ENCODE measurements at places on chromosomes 6 and 20.

GRCh38 chr20:62752671-62753501 is 43.4 kb upstream of the MRGBP start:
- no peak for DNase-seq

- DNase-seq, result no peak
Observed at GRCh38 chr6:12336121-12336971, 46.2 kb downstream of the EDN1 start.

DNA sequence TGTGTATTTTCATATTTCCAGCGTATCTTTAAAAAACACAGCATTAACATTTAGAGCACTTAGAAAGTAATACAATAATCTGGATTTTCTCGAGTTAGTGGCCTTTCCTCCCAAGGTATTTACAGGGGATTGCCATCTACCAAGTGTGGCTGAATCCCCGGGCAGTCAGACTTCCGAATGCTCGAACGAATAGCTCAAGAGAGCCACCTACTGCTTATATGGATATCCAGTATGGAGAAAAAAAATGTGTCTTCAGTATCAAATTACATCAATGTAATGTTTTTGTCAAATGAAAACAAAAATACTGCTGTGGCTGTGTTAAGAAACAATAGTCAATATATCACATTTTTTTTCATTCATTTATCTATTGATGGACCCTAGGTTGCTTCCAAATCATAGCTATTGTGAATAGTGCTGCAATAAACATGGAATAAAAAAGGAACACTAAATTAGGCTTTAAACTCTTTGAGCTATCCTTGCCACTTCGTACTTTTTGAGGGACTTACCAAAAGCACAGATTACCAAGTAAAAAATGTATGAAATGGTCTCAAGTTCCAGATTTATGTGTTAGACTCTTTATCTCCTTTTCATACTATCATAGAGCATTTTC is 654.5 kb upstream of the PTCHD4 start:
- DNase-seq, result peak; percentile 43

DNA sequence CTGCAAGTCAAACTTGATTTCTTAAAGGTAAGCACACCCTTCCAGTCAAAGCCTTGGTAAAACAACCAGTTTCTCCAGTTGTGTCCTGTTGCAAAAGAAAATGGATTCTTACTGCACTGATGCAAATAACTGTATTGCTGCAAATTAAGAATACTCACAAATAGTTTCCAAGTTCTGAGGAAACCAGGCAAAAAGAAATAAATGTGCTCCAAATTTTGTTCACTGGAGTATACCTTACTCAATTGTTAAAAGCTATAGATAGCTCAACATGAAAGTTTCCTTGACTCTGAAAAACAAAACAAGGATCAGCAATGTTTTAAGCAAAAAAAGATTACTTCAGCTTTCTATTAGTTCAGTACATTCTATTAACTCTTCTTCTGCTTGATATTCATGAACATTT is 75.2 kb downstream of the SLC16A10 start:
- DNase-seq, result no peak

DNA sequence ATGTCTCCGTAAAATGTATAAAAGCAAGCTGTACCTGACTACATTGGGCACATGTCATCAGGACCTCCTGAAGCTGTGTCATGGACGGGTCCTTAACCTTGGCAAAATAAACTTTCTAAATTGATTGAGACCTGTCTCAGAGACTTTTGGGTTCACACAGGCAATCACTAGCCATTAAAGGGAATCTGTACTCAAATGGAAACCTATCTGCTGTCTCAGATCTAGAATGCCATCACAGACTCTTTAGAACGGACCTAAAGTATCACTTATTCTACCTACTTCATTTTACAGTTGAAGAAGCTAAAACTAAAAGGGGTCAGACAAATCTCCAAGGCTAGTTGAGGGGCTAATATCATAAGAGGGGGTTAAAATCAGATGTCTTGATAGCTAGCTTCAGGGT is 11.1 kb downstream of the SAMD3 start:
- no peak for DNase-seq

- no peak for DNase-seq
Observed at GRCh38 chr20:11780765-11781369, 136.8 kb upstream of the BTBD3 start.

DNA sequence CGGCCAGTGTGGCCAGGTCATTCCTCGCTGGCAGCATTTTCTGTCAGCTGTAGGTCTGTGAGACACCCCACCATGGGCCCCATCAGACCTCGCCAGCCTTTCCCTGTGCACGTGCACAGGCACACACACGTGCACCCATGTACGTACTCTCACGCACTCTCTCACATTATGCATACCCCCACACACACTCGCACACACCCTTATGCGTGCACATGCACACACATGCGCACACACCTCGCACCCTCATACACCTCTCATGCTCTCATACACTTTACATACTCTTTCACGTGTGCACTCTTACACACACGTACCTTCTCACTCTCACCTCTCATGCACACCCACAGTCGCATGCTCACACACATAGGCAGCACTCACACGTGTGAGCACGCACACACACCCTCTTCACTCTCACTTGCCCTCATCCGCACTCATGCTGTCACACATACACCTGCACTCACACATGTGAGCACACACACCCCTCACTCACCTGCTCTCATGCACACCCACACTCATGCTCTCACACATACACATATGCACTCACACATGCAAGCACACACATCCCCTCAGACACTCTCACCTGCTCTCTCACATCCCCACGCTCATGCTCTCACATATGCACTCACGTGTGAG is 46.7 kb downstream of the SNX9 start:
- no peak for DNase-seq

GRCh38 chr6:162443101-162443500 is 284.5 kb downstream of the PRKN start:
- DNase-seq, result no peak

- DNase-seq, result no peak
Observed at GRCh38 chr6:68087399-68088133, 547.5 kb upstream of the ADGRB3 start.

DNA sequence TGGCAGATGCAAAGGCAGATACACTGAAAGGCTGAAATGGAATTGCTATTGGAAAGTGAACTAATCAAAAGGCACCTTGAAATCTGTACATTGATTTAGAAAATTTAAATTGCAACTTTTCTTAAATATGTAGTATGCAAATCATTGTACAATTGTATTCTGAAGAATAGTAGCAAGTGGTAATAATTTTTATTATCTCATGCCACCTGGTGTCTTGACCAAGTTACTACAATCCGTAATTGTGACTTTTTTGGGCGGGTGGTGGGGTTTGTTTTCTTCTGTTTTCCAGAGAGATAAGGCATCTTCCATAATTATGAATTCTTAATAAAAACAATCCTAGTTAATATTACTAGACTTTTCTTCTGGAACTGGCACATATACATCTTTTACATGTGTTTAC is 12.5 kb upstream of the BCKDHB start:
- DNase-seq, result peak; percentile 49

GRCh38 chr20:32605167-32605656 is 20.1 kb upstream of the NOL4L start:
- peak; percentile 94 for DNase-seq

DNA sequence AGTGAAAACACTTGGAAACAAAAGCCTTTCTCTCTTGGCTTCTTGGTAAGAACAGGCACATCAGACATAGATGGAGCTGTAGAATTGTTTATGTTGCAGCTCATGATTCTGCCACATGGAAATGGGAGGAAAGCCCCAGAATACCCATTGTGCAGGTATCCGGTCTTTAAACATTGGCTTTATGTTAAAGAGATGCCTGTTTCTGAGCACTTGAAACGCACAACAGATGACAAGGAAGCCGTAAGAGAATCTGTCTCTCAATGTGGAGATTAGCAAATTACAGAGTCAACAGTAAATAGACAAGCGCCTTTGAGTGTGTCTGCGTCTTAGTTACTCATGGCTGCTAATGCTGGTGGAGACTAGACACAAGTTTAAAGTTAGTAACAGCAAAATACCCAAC is 10.5 kb downstream of the TNFAIP3 start:
- no peak for DNase-seq

- DNase-seq, result no peak
Observed at GRCh38 chr20:31922588-31922987, 29.3 kb downstream of the PDRG1 start.

- DNase-seq, result no peak
Observed at GRCh38 chr20:58286729-58287128, 22.8 kb upstream of the RAB22A start.

- no peak for DNase-seq
Observed at GRCh38 chr6:132368916-132369481, 32.3 kb downstream of the MOXD1 start.

GRCh38 chr20:23547613-23548012 is 20.7 kb downstream of the CST9L start:
- DNase-seq, result no peak

GRCh38 chr6:113354204-113354895 is 502.8 kb upstream of the MARCKS start:
- DNase-seq, result no peak

DNA sequence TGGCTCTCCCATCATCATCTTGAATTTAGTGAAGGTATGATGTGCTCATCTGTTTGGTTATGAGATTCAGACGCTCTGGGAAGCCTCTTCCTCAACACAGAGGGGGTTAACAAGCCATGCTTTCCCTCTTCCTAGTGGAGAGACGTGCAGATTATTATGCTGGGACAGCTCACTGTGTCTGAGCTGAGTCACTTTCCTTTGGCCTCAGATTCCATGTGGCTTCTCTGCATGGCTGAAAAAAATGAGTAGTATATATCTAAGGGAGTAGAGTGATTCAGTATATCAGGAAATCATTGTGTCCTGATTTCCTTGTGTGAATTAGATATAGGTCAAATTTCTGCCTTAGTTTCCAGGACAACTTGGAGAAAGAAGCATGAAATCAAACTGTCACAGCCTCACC is 52.6 kb downstream of the FIG4 start:
- peak; percentile 3 for DNase-seq

- DNase-seq, result no peak
Observed at GRCh38 chr6:134211297-134211696, 106.6 kb downstream of the SGK1 start.

GRCh38 chr20:50506270-50506579 is 4.0 kb upstream of the PTPN1 start:
- DNase-seq, result no peak

DNA sequence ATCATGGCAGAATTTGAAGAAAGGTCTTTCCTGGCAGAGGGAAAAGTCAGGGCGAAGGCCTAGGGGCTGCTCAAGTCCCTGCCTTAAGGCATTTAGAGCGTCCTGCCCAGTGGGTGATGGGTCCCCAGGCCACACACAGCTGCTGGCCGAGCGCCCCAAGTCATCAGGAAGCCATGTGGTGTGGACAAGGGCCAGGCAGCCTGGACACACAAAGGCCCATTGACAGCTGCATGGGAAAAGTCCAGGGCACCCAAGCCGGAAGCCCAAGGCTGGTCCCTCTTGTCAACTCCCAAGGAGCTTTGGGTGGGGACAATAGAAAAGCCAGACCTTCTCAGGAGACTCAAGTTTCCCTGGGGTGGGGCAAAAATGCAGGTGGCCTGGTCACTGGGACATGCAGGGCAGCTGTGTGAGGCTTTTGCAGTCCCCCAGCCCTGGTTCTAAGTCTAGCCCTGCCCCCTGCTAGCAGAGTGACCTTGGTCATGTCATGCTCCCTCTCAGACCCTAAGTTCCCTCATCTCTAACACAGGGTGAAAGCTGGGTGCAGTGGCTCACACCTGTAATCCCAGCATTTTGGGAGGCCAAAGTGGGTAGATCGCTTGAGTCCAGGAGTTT is 44.3 kb upstream of the PTGIS start:
- DNase-seq, result no peak

- DNase-seq, result no peak
Observed at GRCh38 chr20:35318502-35319157, 26.4 kb upstream of the FAM83C start.

DNA sequence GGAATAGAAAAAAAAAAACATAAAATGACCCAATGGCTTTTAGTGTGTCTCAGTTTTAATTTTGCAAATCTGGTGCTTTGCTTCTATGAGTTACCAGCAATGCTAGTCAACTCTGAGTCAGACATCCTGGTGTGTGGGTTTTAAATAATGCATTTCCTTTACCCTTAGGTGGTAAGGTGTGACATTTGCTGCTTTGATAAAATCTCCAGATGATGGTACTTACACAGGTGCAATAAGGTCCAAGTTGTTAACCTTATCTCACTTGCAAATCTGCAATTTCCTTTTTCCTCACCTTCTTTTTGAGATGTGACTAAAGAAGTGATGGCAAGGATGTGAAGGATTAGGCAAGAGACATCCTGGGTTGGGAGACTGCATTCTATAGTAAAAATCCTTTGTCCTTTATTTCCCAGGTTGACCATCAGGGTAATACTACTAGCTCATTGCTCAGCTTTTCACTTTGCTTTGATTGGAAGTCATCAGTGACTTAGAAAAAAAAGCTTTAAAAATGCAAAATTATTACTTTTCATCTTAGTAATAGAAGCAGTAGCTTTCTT is 818.5 kb upstream of the FLRT3 start:
- no peak for DNase-seq

- no peak for DNase-seq
Observed at GRCh38 chr20:8834851-8835250, 234.0 kb upstream of the PLCB4 start.

DNA sequence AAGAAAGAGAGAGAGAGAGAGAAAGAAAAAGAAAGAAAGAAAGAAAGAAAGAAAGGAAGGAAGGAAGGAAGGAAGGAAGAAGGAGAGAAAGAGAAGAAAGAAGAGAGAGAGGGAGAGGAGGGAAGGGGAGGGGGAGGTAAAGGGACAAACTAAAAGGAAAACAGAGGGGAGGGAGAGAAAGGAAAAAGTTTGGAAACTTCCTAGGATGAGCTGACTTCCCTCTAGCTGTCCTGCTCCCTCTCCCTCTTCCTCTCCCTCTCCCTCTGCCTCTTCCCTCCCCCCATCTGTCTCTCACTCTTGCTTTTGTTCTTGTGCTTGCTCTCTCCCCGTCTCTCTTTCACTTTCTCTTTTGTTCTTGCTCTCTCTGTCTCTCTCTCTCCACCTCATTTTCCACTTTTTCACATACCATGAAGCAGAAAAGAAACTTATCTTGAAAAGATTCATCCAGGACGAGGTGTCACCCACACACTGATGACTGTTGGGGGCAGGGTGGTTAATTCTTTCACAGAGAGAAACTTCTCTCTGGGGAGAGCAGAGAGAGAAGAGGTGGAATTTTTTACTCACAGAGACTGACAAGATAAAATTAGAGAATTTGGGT is 56.4 kb upstream of the DUSP22 start:
- peak; percentile 93 for DNase-seq

GRCh38 chr6:102150549-102150948 is 757.0 kb downstream of the GRIK2 start:
- no peak for DNase-seq

DNA sequence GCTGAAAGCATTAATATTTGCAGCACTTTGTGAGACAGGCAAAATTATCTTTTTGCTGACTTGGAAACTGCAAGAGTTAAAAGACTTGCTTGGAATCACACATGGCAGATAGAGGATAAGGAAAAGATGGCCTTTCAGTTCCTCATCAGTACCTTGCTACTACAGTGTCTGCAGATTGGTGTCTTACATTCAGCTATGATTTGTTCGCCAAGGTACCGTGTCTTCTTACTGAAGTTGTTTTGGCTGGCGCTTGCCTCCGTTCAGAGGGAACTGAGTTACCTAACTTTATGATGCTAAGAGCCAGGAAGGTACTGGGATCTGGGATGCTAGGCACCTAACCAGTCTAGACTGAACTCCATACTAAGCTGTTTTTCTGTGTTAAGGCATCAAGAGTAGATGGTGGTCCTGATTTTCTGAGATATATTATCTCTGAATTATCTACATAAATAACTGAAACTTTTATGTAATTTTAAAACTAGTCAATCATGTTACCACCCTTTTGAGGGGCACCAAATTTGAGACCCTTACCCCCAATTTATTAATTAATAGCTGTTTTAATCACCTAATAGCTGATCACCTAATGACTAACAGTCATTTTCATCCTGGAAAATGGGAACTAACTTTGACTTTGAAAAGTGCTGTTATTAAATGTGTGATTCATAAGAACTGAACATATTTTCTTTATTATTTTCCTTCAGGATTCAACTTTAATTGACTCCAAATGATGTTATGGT is 2.5 kb downstream of the WTAP start:
- DNase-seq, result peak; percentile 63

All from suppressor macrophage treated with lipopolysaccharide for 4 hours (primary cell).